Hematopoietic multipotent progenitor cell treated with erythropoietin and hydrocortisone succinate and interleukin-3 and kit ligand, for 8 days (in vitro differentiated cells): ENCODE measurements at places on chromosomes 12 and 14.

GRCh38 chr12:125194163-125194773 lies 129.0 kb downstream of the AACS start:
- DNase-seq = no peak

GRCh38 chr12:78820946-78821345 lies 43.6 kb upstream of the SYT1 start:
- no peak for DNase-seq

DNA sequence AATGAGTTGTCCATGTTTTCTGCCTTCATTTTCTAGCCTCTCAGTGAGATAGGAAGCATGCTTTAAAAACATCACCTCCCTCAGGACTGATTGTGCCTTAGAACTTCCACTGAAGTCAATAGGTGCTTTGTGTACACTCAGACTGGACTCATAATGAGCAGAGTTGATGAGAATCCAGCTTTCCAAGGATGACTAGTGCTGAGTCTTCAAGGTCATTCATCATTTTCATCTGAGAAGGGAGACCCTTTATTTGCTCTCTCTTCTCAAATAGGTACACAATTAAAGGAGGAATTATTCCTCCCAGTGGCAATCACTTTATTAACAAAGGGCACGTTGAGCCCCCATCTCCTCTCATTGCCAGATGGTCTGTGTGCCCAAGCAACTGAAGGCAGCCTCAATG lies 210.9 kb upstream of the PRKD1 start:
- DNase-seq = no peak

DNA sequence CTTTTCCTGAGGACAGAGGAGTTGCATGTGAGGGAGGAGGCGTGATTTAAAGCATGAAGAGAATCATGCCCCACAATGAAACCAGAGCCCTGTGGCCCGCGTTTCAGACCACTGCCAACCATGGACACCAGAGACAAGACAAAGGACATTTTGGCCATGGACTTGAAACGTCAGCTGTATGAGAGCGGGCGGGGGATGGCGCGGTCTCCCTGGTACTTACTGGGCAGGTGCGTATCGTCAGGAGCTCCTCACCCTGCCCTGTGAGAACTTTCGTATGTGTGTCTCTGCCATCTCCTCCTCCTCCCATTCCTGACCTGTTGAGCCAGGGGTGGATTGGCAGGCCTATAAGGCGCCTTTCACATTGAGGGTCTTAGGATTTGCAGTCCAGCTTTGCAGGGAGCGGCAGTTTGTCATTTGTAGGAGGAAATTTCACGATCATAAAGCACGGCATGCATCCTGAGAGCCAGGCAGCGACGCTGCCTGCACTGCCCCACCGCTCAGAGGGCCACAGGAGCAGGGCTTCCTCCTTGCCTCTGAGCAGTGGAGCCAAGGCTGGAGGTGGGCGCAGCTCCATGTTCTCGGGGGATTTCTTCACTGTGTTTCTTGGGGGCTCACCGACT lies 22.2 kb downstream of the SFSWAP start:
- DNase-seq = no peak

DNA sequence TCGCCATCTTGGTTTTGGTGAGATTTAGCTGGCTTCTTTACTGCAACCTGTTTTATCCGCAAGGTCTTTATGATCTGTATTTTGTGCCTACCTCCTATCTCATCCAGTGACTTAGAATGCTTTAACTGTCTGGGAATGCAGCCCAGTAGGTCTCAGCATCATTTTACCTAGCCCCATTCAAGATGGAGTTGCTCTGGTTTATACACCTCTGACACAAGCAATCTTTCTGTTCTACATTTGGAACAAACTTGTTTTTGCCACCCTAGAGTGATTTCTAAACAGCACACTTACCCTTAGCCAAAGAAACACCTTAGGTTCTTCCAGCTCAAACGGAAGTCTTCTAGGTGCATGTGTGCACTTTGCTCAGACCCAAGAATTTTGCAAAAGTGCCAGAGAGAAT lies 122.3 kb downstream of the CCDC60 start:
- no peak for DNase-seq

GRCh38 chr12:106915635-106916026 lies 40.1 kb upstream of the TMEM263 start:
- DNase-seq = no peak

- no peak for DNase-seq
Observed at GRCh38 chr14:97718886-97719442, 921.8 kb downstream of the VRK1 start.

DNA sequence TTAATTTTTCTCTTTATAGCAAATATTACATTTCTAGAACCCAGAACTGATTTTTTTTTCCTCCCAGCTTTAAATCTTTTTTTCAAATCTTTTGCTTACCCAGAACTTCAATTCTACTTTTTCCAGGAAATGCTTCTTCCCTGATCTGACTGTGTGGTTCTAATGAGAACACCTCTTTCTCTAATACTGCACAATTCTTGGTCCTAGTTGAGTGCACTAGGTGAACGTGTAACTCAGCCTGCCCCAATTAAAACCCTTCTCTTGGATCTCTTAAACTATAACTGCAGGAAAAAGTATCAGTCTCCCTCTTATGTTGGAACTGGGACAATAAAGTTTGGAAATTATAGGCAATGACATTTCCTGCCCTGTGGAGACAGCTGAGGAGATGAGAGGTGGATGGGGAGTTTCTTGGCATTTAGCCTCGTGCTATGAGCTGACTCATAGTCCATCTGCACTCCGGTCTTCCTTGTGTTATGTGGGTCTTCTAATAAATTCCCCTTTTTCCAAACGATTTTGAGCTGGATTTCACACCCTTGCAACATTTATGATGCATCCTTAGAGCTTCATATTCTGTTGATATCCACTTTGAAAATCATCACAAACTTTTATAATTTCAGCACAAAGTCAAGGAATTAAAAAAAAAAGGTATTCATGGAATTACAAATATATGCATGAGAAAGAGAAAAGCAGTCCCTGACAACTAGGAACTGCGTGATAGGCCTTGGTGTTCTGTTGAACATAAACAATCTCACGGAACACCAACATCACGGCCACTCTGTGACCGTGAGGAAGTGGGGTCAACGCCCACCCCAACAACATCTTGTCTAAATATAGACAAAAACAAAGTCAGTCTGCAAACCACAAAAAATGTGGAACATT lies 52.4 kb downstream of the BRMS1L start:
- peak; percentile 15 for DNase-seq

- no peak for DNase-seq
Observed at GRCh38 chr12:69527506-69528272, 57.5 kb downstream of the FRS2 start.

GRCh38 chr12:20602641-20603391 lies 92.3 kb upstream of the SLCO1C1 start:
- no peak for DNase-seq

DNA sequence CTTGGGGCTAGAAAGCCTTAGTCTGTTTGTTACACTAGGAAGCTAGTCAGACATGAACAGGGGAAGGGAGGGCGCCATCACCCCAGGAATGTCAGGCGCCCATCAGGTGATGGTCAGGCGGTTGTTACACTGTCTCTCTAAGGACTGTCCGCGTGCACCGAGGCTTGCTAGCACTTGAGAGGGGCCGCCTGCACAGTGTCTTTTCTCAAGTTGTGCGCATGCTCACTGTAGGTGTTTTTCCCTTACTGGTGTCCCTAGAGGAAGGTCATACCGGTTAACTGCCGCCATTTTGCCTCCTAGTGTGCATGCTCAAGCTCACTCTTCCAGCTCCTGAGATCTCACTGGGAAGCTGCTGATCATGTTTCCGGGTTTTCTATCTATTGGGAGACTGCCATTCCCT lies 855.0 kb upstream of the TMEM132C start:
- no peak for DNase-seq

DNA sequence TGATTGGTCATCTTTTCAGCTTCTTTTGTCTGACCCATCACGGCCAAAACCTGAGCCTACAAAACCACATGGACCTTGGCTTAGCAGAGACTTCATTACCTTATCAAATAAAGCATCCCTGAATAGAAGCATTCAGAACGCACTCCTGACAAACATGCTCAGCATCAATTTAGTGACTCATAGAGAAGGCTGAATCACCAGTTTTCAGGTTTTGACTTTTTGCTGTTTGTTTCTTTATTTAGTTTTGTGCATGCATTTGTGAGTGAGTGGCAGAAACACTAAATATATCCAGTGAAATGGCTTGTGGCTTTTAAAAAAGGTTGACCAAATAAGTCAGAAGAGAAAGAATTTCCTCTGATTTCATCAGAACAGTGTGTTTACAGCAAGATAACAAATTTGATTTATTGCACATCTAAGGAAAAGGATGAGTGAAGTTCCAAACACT lies 19.0 kb upstream of the OVCH1 start:
- no peak for DNase-seq

GRCh38 chr12:45696049-45696448 lies 33.5 kb upstream of the ARID2 start:
- no peak for DNase-seq

- peak; percentile 34 for DNase-seq
Observed at GRCh38 chr14:70622111-70622712, 19.5 kb upstream of the TTC9 start.

GRCh38 chr14:58598028-58598803 lies 39.5 kb upstream of the DACT1 start:
- no peak for DNase-seq

DNA sequence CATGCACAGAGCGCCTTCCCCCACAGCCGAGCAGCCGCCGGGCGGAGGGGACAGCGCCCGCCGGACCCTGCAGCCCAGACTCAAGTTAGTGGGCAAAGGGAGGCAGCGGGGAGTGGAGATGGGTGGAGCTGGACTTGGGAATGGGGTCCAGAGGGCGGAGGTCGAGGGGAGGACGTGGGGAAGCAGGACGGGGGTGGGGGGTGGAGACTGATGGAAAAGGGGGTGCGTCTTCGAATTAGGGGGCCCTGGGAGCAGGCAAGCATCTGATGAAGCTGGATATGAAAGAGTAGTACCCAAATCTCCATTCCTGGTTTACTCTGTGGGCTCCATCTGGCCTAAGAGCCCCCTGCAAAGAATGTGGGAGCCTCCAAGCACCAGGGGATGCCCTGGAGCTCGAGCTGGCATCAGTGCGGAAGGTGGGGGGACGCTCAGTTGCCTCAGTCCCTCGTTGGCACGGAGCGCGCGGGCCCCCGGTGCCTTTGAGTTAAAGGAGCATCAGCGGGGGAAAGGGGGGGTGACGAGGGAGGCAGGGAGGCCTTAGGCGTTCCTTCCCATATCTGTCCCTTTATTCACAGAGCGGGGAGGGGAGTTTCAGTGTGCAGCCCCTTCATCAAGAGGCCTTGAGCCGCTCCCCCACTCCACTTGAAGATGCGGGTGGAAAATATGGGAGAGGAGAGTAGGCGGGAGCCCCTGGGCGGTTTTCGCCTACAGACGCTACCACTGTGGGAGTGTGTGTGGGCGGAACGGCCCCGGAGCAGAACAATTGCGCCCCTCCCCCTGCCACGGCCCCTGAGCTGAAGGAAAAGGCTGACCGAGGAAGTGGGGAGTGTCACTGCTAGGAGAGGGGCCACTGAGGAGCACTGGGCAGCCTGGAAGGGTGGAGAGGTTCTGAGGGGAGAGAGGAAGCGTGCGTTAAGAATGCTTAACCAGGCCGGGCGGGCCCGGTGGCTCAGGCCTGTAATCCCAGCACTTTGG lies 644 bp downstream of the NAB2 start:
- peak; percentile 57 for DNase-seq

- no peak for DNase-seq
Observed at GRCh38 chr12:68154779-68155178, 4.8 kb downstream of the IFNG start.

- DNase-seq = no peak
Observed at GRCh38 chr12:109054520-109054919, 2.1 kb downstream of the USP30 start.

GRCh38 chr14:56185992-56186391 lies 67.8 kb downstream of the PELI2 start:
- no peak for DNase-seq

DNA sequence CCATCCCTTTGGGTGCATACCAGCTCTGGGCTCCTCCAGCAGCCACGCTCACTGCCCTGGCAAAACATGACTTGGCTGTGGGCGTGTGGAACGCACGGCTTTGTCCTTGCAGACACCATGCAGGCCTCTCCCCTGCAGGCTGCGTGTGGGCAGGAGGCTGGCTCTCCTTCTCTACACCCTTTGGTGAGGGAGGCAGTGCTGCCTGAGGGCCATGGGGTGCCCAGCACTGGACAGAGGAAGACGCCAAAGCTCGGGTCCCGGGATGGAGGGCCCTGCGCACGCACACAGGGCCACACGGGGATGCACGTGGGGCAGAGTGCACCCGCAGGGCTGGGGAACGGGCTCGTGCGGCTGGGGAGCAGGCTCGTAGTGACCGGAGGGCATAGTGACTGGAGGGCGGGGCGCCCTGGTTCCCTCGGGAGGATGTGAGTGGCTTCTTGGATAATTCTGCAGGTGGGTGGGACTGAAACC lies 89.7 kb downstream of the ADGRD1 start:
- DNase-seq = no peak

GRCh38 chr12:5044420-5045295 lies 979 bp downstream of the KCNA5 start:
- no peak for DNase-seq

- no peak for DNase-seq
Observed at GRCh38 chr14:95346820-95347219, 27.1 kb upstream of the CLMN start.

DNA sequence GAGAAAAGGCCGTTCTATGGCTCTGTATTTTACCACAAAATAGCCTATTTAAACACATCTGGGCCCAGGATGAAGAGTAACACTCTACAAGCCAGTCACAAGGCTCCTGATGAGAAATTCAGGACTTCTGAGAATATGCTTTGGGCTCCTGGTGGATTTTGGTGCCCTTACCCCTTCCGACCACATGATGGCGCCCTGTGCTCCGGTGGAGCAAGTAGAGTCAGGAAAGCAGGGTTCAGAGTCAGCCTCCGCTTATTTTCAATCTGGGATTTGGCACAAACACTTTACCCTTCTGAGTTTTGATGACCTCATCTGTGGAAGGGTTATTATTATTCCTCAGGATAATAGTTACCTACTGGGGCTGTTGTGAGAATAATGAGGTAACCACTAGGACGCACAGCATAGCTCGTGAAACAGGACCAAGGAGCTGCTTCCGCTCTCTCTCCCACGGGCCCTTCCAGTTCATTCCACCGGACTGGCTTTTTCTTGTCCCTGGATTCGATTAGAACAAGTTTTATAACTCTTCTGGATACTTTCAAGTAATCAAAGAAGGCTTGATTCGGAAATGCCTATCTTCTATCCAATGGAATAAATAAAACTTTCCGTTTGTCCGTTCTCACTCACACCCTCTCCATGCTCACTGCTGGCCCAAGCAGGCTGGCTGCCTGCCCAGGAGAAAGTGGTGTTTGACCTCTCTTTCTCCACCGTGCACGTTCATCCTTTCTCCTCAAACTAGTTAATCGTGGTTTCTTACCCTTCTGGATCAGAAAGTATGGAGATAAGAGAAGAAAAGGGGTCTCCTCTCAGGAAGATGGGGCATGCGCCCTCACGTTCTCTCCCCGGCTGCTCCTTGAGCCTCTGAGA lies 104.6 kb downstream of the GALC start:
- DNase-seq = peak; percentile 39

- no peak for DNase-seq
Observed at GRCh38 chr12:93158065-93158843, 219.5 kb upstream of the NUDT4 start.

DNA sequence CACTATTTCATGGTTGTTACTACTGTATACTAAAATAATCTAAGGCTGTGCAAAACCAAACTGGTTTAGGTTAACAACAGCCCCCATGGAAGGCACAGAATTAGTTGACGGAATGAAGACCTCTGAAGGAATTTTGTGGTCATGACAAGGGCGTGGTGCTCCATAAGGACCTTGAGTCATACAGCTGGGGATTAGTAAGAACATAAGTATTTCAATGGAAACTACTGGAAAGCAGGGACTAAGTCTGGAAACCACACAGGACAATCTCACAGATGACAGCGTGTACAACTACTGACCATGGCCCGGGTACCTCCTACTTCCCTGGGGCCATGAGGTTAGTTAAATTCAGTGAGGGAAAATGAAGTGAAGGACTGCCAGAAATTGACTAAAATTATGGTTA lies 98.5 kb upstream of the PLEKHA5 start:
- DNase-seq = no peak
